Kidney epithelial cell (primary cell): ENCODE measurements at places on chromosomes 5 and 9. TPM values are rescaled to one million over a fixed set of nuclear protein-coding genes. Genes with fewer than 3 reads are reported as not detected.

The PCDHGA1 gene
- 0.67 and 0.68 TPM in 2 replicates for total RNA-seq

The CDH6 gene
- total RNA-seq = 66.2 and 71.7 TPM in 2 replicates

The SPRY4 gene
- total RNA-seq = 34.7 and 36.9 TPM in 2 replicates

The NTNG2 gene
- total RNA-seq = 0.42 and 0.89 TPM in 2 replicates

The HAVCR2 gene
- 1.5 and 1.6 TPM in 2 replicates for total RNA-seq

The TSSK1B gene
- total RNA-seq = 0.38 TPM in 1 of 2 replicates, not detected in the other

The SMIM33 gene
- total RNA-seq = not detected in 2 replicates

The PCDHGA6 gene
- total RNA-seq = 1.7 and 3.1 TPM in 2 replicates

The GFPT2 gene
- total RNA-seq = 4.0 and 7.7 TPM in 2 replicates

The CCDC192 gene
- not detected in 2 replicates for total RNA-seq

The LCN15 gene
- total RNA-seq = not detected in 2 replicates

The TPPP gene
- 1.9 and 2.5 TPM in 2 replicates for total RNA-seq
